ENCODE measurements at places on chromosomes 12 and 14.
A peak's percentile ranks its signal among the peaks of the same experiment; 100 is the strongest.

GRCh38 chr12:128267651-128268378 lies 845 bp downstream of the TMEM132C start:
- DNase-seq, result no peak

DNA sequence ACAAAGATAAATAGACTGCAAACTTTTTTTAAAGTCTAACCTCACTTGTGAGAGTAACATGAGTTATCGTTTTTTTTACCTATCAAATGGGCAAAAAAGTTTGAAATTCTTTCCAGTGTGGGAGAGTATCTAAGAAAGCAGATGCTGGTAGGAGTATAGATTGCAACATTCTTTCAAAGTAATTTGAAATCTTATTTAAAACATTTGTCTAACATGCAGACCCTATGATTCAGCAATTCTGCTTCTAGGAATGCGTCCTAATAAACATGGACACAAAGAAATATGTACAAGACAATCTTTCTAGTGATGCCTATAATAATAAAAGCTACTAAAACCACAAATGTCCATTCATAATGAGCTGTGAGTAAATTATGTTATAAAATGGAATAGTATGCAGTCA lies 110.4 kb upstream of the TMCC3 start:
- no peak for DNase-seq

- peak; percentile 71 for DNase-seq
Observed at GRCh38 chr12:32107359-32108267, 966 bp downstream of the BICD1 start.

GRCh38 chr12:84807249-84807648 lies 105.3 kb downstream of the SLC6A15 start:
- DNase-seq, result peak; percentile 13

DNA sequence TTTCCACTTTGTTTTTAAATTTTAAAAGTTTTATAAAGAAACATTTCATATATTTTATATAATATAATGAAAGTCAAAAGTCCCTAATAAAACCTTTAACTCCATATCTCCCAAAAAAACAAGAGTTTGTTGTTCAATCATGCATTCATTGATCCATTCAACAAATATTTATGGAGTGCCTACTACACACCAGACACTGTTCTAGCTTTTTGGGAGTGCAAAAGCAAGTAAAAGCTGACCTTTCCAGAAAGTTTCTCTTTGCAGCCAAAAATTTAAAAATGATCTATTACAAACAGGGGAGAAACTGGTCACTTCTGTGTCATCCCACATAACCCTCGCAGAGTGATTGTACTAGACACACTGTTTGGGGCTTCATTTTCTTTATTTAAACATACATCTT lies 740.0 kb upstream of the TBX3 start:
- DNase-seq, result no peak

DNA sequence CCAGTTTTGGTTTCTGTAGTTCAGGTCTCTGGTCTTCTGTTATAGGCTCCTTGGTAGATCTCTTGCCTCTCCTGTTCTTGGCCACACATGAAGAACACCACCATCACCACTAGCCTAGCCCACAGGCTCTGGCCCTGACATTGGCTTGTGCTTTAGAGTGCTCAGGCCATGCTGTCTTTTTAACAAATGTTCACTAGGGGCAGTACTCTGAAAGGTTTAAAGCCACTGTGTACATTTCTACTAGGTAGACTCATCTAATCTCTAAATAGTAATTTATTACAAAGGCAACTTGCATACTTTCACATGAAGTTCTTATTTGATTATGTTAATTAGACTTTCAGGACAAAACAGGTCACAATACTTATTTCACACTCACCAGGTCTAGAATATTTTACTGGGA lies 38.3 kb downstream of the PDE6H start:
- peak; percentile 24 for DNase-seq

- peak; percentile 24 for DNase-seq
Observed at GRCh38 chr12:114636723-114637480, 47.1 kb downstream of the TBX3 start.

GRCh38 chr12:107045186-107045585 lies 48.2 kb downstream of the CRY1 start:
- no peak for DNase-seq

DNA sequence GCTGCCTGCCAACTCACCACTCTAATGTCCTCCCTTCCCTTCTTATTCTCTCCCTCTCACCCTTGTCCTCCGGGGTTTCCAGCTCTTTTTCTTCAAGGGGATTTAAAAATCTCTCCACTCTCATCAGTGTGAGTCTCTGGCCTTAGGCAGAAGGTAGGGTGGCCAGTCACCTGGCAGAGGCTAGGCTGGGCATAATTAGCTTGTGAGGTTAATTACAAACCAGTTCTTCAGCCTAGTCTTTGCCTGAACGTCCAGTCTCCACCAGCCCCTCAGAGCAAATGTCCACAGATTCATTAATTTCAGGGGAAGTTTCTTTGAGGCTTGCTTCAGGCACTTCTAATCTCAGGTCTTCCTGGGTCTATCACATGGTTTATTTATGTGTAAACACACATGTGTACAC lies 6.7 kb downstream of the KRT7 start:
- no peak for DNase-seq

DNA sequence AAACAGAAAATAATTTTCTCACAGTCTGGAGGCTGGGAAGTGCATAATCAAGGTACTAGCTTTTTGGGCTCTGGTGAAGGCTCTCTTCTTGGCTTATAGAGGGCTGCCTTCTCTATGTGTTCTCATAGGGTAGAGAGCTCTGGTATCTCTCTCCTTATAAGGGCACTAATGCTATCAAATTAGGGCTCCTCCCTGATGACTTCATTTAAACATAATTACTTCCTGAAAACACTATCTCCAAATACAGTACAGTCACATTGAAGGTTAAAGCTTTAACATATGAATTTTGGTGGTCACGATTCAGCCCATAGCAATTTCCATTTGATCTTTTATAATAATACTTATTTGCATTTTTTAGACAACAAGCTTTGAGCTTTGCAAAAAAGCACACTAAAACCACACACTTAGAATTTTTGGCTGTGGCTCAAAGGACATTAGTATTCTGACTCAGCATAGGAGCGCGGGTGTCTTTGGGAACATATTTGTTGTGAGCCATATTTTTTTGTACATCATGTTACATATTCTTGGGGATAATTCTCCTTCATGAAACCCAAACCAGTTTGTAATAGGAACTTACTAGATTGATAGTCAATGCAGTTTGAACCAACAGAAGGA lies 808.1 kb upstream of the FBXO33 start:
- peak; percentile 18 for DNase-seq

GRCh38 chr12:79818856-79819255 lies 116.0 kb downstream of the PPP1R12A start:
- DNase-seq, result no peak

DNA sequence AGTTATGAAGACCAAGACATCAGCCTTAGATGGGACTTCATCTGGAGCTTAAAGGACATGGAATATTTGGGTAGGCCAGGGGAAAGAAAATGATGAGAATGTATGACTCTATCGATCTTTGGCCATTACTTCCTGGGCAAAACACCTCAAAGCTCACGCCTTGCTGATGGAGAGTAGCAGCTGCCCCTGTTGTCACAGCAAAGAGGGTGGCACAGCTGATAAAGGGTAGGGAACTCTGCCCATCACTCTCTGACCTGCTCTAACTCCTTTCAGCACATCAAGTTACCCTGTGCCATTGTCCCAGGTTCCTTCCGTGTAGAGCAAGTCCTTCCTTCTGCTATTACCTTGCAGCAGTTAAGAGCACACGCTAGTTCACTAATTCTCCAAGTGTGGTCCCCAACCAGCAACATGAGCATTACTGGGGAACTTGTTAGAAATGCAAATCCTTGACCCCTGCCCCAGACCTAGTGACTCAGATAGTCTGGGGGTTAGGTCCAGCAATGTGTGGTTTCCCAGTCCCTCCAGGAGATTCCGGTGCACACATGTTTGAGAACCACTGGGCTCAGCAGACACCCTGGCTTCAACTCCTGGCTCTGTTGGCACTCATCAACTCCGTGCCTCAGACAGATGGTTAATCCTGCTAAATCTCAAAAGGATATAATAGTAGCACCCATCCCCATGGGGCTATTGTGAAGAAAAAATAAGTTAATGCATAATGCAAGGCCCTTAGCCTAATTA lies 93.7 kb upstream of the EEA1 start:
- DNase-seq, result no peak

DNA sequence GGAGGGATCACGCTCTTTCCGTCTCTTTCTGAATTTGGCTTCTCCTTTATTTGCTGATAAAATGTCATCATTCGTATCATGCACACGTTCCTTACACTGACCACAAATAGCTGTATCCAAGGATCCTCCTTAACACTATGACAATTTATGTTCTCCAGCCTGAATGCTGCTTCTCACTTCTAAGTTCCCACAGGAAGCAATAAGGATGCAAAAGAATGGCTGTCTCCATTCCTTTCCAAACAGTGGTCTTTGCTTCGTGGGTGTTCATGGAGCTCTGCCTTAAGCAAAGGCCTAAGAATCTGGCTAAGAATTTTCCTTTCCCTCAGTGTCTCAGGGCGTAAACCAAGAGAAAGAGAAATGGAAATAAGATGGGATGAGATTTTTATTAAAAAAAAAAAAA lies 200.2 kb downstream of the ITPR2 start:
- DNase-seq, result no peak

DNA sequence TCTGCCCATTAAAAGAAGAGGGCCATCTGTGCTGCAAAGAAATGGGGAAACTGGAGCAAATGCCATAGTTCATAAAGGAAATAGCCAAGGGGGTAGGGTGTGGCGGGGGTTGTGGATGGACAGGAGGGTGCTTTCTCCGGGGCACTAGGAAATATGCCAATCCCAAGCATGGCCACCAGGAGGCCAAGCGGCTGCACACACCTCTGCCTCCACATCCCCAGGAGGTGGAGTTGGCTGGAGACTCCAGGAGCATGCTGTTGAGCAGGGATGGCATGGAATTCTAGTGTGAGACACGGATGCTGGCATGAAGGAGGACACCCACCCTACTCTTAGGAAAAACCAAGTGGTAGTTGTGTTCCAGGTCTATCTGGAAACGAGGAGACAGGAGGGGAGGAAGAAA lies 25.2 kb downstream of the NID2 start:
- peak; percentile 59 for DNase-seq

- no peak for DNase-seq
Observed at GRCh38 chr14:65208548-65208947, 106.2 kb upstream of the MAX start.

- DNase-seq, result no peak
Observed at GRCh38 chr14:69547701-69548348, 26.8 kb downstream of the CCDC177 start.

- DNase-seq, result no peak
Observed at GRCh38 chr14:50122291-50122690, 5.9 kb upstream of the VCPKMT start.

GRCh38 chr12:96261557-96261956 lies 67.4 kb downstream of the ELK3 start:
- no peak for DNase-seq

DNA sequence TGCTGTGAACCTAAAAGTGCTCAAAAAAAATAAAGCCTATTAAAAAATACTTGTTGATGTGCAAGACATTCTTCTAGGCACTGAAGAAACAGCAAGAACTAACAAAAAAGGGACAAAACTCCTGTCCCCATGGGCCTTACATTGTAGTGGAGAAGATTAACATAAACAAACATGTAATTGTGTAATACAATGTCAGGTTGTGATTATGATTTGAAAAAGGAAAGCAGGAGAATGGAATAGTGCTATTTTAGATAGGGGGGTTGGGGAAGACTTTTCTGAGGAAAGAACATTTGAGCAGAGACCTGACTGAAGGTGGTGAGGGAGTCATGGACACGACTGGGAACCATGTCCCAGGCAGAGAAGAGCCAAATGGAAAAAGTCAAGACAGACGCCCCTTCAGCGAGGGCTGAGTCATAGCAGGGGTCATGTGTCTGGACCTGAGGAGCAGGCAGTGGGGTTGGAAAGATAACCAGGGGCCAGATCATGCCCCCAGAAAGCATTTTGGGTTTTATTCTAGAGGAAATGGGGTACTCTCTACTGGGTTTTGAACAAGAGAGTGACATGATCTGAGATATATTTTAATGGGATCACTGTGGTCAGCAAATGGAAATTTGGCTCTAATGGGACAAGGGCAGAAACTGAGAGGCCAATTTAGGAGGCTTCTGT lies 19.4 kb upstream of the IFNG start:
- DNase-seq, result no peak

DNA sequence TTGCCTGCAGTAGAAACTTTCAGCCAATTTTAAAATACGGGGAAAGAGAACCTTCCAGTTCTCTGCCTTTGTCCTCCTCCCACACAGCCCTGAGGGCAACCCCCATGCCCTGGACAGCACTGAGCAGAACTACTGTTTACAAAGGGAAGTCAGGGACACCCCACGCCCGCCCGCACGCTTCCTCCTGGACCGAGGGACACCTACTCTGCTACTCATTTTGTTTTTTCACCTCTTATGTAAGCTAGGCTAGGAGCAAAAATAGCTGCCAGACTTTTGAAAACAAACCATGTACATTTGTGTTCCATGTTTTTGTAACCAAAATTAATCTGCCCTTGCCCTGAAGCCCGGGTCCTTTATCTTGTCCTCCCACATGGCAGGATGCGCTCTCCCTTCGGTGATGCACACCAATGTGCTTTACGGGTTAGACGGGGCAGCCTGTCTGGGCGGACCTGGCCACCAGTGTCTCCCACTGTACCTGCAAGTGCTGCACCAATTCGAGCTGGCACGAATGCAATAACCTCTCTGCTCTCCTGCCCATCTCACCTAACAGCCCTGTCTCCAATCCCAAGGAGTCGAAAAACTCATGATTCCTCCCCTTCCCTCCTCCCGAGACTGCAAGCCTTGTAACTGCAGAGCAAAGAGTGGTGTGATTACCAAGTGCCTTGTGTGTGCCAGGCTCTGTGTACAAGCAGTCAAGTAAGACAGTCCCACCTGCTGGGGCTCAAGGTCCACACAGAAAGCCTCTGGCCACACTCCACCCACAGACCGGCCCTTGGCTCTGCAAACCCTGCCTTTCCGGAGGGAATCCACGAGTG lies 85.2 kb downstream of the CCDC88C start:
- DNase-seq, result peak; percentile 28

DNA sequence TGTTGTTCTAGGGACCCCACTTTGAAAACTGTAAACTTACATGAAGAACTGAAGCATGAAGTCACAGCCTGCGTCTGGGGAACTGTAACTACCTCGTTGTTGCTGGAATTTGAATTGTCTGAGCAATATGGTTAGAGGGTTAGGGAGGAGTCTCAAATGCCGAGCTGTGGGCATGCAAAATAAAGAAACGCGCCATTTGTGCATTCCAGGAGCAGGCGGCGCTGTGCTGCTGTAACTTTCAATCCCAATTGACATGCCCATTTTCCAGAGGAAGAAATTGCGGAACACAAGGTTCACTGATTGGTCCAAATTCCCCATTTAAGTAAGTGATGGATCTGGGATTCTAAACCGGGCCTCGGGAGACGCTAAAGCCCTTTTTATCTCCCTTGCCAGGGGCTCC lies 61.3 kb downstream of the ZNF664 start:
- DNase-seq, result no peak

- no peak for DNase-seq
Observed at GRCh38 chr14:59140106-59140843, 48.2 kb upstream of the DAAM1 start.

DNA sequence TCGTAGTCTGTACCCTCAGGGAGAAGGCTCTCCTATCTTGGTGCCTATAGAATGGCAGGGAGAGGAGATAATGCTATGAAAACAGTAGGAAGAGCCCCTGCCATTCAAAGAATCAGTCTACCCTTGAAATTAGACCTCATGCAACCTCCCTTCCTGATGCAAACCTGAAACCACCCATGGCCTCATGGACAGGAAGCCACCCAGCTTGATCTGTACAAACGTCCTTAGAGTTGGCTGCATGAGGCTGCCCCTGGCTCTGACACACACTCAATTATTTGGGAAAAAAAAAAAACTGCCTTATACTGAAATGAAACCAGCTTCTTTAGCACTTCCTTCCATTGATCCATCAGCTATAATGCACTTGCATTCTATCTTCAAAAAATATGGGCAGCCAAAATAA lies 116.6 kb upstream of the BCL2L14 start:
- DNase-seq, result no peak
